GOT3 (cell line): ENCODE measurements at places on chromosomes 3 and 15.

GRCh38 chr15:32743411-32744140 lies 25.8 kb downstream of the GREM1 start:
- no peak for DNase-seq

- no peak for DNase-seq
Observed at GRCh38 chr3:192244591-192244990, 482.8 kb downstream of the FGF12 start.

GRCh38 chr3:39065197-39065596 lies 13.4 kb downstream of the WDR48 start:
- no peak for DNase-seq

DNA sequence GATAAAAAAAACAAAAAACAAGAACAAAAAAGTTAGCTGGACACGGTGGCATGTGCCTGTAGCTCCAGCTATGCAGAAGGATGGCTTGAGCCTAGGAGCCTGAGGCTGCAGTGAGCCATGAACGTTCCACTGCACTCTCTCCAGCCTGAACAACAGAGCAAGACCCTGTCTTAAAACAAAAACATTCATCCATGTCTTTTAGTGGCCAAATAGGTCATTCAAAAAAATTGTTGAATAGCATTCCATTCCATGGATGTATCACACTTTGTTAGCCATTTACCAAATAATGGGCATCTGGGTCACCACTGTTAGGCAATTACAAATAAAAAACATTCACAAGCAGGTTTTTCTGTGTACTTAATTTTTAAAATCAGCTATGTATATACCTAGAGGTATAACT lies 139.7 kb downstream of the STAG1 start:
- no peak for DNase-seq
